ENCODE measurements at places on chromosomes 2 and 18.
A peak's percentile ranks its signal among the peaks of the same experiment; 100 is the strongest.

GRCh38 chr2:222554517-222554916 lies 101.4 kb downstream of the FARSB start:
- no peak for DNase-seq

- no peak for DNase-seq
Measured at GRCh38 chr2:219175928-219176817, 552 bp downstream of the CNPPD1 start.

DNA sequence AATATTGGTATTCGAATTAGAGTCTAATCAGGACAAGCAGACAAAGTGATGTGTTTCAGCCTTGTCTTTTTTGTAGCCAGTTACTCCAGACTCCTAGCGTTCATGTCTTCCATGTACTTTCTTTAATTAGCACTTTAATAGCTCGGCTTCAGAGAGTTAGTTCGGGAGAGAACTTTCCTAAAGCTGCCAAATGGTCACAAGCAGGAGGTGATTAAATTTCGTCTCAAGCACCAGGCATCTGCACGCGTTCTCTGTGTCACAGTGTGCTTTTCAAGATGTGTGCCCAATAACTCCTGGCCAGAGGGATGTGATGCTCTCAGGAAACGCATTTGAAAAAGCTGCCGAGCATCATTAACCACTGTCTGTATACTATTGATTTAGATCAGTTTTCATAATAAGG lies 790.8 kb downstream of the SOCS6 start:
- DNase-seq: peak; percentile 29

DNA sequence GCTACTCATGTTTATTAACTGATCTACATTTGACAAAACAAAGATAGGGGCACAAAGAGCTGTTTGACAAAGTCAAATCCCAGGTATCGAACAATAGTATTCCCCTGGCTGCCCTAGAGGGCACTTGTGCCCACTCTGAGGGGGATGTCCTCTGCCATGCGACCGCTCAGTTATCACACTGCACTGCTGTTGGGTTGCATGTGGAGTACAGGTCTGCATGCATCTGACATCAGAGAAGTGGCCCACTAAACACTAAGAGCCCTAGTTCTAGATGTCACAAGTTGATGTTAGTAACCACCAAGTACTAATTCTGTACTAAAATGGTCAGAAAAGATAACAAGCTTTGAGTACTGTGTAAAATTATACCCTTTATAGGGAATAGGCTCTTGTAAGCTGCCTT lies 20.1 kb upstream of the FLACC1 start:
- no peak for DNase-seq

DNA sequence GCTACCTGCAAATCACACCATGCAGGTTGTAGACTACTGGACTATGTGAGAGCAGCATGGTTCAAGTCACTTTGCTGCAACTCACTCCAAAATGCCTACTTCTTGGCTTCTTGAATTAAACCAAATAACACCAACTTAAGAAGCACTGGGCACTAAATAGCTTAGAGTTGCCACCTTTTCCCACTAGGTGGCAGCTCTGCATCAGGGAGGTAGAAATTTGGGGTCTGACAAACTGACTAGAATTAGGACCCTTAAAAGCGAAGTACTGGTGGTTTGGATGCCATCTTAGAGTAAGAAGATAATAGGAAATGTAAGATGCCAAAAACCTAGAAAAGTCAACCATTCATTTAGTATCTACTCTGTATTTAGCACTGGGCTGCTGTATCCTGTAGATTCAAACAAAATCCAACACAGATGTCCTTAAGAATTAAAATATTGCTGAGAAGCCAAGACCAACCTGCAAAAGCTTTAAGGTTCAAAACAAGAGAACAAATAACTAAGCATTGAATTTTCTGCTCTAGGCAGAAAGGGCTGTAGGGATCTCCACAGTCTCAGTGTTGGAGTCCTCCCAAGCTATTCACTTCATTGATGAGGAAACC lies 65.5 kb downstream of the CCBE1 start:
- peak; percentile 34 for DNase-seq

DNA sequence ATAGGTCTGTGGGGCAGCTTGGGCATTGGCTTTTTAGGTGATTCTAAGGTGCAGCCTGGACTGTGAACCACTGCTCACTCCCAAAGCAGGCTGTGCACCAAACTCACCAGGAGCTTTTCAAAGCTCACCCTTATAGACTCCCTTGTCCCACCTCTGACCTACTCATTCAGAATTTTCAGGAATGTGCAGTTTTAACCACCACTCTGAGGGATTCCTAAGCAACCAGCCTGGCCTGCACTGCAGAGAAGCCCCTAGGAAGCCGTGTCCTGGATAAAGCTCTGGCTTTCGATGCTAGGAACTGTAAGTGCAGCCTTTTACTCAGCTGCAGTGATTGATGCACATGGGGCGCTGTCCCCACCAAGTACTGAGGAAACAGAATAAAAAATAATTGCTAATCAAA lies 33.0 kb downstream of the MRO start:
- DNase-seq: no peak

DNA sequence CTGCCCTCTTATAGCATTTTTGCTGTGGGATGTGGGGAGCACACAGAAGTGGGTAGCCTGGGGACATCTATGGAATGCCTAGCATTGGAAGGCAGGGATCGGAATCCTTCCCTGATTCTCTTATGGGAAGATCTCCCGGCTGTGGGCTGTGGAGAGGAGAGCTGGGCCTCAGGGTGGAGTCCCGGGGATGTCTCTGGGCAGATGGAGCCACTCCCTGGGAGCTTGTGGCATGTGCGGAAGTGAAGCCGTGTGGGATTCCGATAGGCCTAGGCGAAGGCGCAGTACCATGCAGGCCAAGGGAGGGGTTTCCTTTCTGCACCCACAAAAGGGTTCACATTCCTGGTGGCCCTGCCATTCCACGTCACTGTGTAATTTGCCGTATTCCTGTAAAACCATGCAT lies 87.9 kb downstream of the GLI2 start:
- no peak for DNase-seq

GRCh38 chr2:221104361-221104811 lies 467.7 kb downstream of the EPHA4 start:
- DNase-seq: peak; percentile 33

GRCh38 chr18:10030816-10031541 lies 117.2 kb downstream of the VAPA start:
- no peak for DNase-seq

GRCh38 chr2:26058390-26058789 lies 24.5 kb downstream of the RAB10 start:
- DNase-seq: no peak

DNA sequence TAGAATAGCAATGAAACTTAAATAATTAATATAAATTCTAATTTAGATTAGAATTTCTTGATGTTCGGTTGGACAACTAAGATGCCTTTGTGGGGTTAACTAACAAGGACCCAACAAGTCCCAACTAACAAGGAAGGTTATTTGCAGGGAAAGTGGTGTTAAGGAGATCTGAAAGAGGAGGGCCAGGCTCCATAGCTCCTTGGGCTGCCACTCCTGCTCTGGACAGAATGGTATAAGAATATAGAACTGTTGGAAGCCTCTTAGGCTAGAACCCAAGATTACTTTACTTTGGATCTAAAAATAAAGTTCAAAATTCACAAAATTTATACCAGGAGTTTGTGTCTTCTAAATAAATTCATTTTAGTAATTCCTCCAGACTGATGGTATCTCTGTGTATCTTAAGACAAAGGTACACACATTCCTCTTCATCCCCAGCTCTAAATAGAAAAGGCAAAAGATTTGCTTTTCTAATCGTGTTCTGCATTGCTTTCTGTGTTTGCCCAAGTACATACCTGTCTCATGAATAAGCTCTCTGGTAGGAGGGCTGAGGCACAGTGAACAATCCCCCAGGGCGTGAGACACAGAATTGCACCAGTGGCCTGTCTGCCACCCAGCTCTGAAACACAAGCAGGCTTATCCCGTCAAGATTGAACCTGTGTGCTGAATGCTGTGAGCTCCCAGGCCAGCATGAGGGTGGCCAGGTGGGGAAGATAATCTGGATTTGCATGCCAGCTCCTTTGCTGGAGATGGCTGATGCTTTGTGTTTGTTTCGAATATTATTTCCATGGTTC lies 176.0 kb downstream of the ACKR3 start:
- DNase-seq: no peak

DNA sequence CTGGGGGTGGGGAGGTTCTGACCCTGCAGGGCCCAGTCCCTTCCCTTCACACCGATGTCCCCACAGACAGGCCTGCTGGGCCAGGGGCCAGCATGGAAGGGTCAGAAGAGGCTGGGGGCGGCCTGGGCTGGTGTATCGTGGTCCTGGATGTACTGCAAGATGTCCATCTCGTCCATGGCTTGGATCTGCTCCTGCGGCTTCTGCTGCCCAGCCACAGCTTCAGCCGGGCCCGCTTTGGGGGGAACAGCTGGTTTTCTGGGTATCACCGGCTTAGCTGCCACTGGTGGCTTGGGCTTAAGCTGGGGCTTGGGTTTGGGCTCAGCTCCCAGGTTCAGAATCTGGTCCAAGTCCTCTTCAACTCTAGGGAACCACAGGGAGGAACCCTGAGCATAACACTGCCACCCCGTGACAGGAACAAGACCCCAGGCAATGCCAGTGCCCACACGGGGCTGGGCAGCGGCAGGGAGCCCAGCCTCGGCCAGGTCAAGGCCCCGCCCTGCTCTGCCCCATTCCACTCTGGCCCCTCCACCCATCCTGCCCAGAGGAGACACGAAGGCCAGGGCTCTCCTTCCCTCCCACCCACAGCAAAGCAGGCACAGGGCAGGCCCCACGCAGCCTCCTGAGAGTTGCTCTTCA lies 31.9 kb downstream of the HS1BP3 start:
- no peak for DNase-seq

DNA sequence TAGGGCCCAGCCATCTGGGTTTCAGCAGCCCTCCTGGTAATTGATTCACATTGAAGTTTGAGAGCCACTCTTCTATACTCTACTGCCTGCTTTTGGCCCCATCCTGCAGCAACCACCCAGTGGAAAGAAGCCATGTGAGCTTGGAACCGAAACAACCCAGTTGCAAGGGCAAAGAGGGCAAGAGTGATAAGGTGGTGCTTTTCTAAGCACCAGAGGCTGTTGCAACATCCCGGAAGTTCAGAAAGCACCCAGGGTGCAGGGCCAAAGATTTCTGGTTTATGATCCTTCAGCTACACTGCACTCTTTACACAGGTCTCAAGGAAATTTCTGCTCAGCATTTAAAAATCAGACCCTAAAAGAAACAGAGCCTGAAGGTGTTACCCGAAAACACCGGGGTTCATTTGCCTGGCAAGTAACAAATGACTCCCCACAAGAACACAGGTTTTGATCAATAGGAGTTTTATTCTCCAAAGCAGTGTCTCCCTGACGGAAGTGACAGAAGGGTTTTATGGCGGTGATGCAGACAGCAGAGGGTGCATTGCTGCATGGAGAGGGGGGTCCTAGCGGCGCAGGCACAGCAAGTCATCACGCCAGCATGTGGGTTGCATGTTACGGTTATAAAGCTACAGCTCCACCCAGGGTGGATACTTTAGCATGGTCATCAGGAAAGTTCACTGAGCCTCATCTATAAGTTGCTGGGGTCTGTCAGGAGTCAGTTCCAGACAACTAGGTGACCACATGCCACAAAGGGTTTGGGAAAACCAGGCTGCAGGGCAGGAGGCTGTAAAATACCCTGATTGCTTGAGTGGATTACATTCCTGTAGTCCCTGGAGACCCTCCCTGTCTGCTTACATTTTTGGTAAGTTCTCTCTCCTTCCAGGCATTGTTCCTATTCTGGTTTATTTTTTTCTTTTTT lies 28.8 kb upstream of the TMEM37 start:
- no peak for DNase-seq

GRCh38 chr2:230664128-230664527 lies 48.5 kb upstream of the CAB39 start:
- no peak for DNase-seq

DNA sequence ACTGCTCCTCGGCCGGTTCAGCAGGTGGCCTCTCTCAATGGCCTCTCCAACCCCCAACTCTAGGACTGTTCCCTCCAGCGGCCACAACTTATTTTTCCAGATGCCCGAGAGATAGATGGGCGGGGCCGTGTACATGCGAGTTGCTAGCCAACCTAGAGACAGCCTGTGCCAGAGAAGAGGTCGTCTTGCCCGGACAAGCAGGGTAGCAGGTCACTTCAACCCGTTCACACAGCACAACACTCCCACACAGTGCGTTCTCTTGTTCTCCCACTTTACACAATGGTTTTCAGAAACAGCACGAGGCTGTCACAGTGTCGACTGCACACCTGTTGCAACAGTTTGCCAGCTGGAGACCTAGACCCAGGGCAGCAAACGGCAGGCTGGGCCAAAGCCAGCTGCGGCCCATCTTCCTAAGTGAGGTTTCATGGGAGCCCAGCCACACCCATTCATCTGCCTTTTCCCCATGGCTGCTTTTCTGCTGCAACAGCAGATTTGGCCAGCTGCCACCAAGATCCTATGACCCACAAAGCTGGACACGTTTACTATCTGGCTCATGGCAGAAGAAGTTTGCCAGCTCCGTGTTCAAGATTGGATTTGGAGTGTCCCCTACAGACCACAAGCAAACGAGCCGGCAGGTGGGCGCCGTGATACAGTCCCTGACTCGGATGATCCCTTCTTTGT lies 7.3 kb upstream of the PRLH start:
- DNase-seq: peak; percentile 30

DNA sequence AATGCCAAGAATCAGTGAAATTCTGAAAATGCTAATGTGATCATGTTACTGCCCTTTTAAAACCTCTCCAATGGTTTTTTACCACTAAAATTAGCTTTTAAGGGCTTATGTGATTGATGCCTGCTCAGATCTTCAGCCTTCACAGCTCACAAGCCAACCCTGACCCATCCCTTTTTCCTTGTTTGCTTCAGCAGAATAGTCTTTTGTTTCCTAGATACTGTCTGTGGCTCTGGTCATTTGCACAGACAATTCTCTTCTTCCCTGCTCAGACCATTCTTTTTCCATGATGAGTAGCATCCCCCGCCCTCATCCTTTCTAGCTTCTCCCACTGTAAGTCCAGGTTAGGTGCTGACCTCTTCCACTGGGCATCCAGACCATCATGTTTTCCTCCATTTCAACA lies 164.9 kb upstream of the NT5C1B start:
- DNase-seq: no peak

GRCh38 chr2:40332191-40332826 lies 119.6 kb downstream of the SLC8A1 start:
- no peak for DNase-seq

DNA sequence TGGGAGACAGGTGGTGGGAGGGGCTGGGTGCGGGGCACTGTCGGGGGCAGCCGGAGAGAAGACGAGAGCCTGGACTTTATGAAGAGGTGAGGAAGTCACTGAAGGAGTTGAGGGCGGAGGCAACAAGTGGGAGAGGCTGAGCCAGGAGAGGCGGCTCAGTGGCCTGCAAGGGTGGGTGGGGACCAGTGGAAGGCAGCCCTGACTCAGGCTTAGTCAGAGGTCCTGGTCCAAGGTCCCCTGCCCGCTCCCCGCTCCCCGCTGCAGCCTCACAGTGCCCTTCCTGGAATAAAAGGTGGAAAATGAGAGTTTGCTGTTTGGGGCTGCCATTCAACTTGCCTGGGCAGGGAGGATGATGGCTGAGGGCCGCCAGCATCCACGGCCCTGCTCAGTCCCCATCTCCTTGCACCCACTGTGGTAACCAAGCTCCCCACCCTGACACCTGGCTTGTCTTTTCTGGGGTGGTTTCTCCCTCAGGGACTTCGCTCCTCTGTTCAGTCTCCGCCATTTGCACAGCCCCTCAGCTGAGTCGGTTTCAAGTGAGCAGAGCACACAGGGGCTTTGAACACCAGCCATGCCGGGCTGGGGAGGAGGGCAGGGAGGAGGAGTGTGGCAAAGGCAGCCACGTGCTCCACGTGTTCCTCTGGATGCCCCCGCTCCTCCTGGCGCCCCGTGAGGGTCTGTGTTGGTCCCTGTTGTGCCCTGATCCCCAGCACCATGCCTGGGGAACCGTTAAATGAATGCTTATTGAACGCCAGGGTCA lies 13.7 kb upstream of the RALB start:
- DNase-seq: no peak

- DNase-seq: no peak
Measured at GRCh38 chr2:118169359-118170005, 81.2 kb downstream of the INSIG2 start.
